ENCODE measurements at places on chromosomes 4 and X. TPM values are rescaled to one million over a fixed set of nuclear protein-coding genes. Genes with fewer than 3 reads are reported as not detected.
A peak's percentile ranks its signal among the peaks of the same experiment; 100 is the strongest.

DNA sequence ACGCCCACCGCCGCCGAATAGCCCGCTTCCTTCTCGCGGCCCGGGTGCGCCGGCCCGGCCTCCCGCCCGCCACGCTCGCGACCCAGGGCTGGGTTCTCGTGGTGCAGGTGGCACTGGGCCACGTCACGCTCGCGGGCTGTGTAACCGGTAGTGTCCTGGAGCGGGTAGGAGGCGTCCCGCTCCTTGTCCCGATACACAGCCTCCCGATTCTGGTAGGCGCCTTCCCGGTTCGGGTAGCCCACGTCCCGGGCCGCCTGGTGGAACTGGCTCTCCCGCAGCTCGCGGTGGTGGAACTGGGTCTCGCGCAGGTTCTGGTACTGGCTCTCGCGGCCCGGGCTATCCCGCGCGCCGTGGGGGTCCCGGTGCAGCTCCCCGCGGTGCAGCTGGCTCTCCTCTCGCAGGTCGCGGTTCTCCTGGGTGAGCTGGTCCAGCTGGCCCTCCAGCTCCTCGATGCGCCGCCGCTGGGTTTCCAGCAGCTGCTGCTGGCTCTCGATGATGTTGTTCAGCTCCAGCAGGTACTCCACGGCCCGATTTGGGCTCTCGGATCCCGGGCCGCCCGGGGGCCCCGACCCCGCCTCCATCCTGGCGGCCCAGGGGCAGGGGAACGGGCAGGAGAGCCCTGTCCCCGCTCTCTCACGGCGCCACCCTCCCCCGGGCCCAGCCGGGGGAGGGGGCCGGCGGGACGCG lies 39.3 kb upstream of the IQSEC2 start:
- peak; percentile 23 for DNase-seq

GRCh38 chr4:7842384-7843279 lies 97.0 kb downstream of the AFAP1 start:
- DNase-seq = peak; percentile 66

GRCh38 chr4:155529716-155530115 lies 136.9 kb upstream of the GUCY1A1 start:
- DNase-seq = no peak

- DNase-seq = no peak
Observed at GRCh38 chr4:18388039-18388438, 366.5 kb upstream of the LCORL start.

DNA sequence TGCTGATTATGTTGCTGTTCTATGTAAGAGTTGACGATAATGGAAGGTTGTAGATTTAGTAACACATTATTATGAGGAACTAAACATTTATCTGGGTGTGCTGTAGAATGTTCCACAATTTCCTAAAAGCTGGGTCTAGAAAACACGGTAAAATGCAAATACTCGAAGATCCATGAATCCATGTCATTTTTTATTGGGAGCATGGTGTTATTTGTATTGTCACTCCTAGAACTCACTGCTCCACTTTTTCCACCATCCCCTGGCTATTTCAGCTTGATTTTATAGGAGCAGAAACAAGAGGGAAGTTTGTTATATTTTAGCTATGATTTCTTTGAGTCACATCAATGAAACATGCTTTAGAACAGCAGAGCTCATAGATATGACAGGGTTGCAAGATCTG lies 155.0 kb upstream of the ANK2 start:
- no peak for DNase-seq

DNA sequence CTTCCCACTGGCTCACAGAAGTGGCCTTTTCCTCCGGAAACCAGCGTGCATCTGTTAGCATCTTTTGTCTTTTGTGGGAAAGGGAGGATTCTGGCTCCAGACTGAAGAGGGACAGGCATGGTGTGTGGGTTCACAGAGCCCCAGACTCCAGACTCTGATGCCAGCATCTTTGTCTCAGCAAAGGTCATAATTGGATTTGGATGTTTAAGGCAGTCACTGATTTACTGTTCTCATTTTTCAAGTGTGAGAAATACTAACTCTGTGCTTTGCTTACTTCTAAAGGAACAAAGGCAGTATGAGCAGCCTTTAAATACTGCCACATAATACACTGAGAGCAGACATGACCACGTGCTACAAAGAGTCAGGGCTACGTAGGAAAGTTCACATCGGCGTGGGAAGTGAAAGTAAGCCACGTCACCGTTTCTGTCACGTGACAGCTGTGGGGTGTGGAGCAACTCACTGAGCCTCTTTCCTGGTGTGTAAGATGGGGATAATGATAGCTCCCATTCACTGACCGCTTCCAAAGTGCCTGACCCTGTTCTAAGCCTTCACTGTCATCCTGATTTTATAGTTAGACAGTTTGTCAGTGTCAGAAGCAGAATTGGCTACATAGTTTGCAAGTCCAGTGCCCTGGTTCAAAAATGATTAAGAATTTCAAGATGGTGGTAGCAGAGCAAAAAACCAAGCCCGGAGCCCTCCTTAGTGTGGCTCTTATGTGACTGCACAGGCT lies 24.8 kb upstream of the TMSB4X start:
- peak; percentile 69 for DNase-seq

DNA sequence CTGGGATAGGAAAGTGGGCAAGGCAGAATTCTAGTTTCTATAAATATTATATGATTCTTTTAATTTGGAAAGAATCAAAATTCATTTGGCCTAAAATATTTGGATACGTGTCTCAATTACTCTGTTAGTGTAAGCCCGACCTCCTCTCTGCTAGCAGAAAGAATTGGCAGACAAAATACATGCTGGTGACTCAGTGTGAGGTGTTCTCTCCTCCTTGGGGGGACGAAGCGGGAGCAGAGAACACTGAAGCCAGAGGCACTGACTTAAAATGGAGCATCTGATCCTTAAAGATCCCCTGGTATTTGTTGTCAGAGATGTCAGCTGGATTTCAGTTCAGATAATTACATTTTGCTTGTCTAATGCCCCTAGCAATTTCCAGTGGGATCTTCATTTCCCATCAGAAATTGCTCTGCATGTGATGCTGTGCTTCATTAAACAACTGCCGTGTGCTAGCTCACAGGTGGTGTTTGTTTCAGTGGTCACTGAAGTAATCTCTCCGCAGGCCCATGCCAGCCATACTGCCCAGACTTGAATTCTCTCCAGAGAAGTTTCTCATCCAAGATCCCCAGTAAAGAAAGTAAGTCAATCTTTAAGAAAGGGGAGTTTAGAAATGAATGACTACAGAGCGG lies 188.7 kb upstream of the TLL1 start:
- no peak for DNase-seq

DNA sequence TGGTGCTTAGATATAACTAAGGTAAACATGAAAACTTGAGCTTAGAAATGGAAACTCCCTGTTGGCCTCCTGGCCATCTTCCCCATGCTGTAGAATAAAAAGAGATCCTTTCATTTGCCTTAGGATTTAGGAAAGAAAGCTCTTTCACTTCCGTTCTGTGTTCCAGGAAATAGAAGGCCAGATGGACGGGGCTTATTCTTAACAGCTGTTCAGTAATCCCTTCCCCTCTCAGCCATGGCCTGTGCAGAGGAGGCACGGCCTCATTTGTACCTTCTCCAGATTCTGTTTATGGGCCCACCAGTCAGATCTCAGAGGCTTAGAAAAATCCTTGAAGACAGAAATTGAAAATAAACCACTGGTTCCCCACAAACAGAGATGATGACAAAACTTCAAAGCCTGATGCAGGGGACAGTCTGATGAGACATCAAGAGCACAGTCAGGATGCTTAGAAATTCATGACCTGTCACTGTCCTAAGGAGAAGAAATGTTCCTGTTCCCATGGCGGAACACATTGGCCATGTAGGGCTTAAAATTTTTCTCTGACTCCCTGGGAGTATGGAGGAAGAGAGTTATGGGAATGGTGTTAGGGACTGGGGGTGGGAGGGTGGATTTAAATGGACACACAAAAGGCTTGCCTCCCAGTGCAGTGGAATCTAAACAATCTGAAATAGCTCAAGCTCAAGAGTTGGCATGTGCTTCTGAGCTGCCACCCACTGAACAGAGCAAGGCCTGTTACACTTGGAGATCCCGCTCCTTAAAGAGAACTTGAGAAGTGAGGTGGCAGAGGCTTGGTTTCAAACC lies 188.8 kb downstream of the SOWAHB start:
- no peak for DNase-seq

DNA sequence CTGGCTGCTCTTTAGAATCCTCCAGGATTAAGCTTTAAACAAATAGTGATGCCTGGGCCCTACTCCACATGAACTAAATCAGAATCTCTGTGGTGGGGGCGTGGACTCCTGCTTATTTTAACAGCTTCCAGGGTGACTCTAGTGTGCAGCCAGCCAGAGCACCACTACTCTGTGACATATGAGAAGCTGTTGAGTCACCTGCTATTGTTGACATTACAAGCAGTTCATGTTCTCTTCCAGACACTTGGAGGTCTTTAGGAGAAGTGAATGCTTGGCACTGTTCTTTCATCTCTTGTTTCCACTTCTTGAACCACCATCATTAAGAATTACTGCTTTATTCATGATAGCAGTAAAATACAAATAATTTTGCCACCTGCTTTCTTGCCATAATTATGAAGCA lies 426 bp upstream of the C4orf51 start:
- DNase-seq = peak; percentile 79

DNA sequence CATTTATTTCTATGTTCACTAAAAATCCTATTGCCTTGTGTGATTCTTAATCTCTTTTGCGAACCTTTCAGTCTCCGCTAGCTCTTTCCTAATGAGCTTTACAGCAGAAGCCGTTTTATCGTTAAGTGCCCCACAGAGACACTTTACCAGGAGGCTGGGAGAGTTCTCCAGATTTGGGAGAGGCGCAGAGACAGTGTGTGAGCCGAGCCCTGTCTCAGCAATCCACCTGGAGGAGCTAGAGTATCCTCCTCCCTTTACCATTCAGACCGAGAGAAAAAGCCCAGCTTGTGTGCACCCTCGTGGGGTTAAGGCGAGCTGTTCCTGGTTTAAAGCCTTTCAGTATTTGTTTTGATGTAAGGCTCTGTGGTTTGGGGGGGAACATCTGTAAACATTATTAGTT lies 54.9 kb upstream of the MTM1 start:
- no peak for DNase-seq

DNA sequence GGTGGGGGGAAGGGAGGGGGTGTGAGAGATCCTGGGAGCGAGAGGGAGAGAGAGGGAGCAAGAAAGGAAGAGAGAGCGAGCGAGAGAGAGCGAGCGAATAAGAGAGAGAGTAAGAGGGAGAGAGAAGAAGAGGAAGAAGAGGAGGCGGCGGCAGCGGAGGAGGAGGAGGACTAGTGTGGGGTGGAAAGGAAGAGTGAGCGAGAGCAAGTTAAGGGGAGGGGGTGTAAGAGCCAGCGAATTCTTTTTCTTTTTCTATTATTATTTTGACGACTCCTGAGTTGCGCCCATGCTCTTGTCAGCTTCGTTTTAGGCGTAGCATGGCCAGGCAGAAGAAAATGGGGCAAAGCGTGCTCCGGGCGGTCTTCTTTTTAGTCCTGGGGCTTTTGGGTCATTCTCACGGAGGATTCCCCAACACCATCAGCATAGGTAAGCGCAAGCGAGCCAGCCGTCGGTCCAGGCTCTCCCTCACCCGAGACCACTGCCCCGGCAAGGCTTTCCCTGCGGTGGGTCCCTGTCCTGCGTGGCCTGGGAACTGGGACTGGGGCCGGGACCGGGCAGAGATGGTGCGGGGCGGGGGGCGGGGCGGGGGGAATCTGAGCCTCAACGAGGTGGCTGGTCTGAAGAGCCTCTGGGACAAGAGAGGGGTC lies at the start of gene GRIA3:
Gene GRIA3, plus strand, starts transcription at position 60 of the 647 bp plus-strand sequence. Its CDS starts 258 bp downstream, at position 318.
- DNase-seq = no peak

- DNase-seq = no peak
Observed at GRCh38 chrX:49120091-49120490, 3.4 kb downstream of the GPKOW start.

DNA sequence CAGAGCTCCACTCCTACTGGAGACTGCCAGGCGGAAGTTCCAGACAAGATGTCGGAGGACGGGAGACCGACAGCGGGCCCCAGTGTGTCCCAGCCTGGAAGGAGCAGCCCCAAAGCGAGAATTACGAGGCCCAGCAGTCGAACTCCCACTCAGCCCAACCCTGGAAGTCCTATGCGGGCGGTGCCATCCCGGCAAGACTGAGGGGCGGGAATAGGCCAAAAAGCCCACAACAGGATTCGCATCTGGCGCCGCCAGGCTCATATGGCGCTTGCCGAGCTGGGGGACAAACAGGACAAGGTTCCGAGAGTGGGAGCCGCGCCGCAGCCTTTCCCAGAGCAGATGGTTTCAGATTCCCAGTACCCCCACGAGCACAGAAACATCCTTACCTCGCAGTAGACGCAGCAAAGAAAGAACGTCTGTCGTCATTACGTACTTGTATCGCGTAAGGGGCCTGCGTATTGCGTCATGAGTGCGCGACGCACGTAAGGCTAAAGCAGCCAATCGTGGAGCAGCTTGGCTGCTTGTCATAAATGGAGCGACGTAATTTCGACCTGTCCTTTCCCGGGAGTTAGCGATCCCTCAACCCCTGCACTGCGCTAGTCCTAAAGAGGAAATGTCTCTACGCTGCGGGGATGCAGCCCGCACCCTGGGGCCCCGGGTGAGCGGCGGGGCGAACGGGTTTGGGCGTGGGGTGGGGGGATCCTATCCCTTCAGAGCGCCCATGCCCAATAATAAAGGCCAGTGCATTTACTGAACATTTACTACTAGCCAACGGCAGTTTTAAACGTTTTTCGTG lies at the start of the genes LIAS and RPL9:
Gene LIAS, plus strand, starts transcription at position 552 of the 796 bp plus-strand sequence. Its CDS starts 62 bp downstream, at position 614.
Gene RPL9, minus strand, starts transcription at position 418 of the 796 bp plus-strand sequence. CDS start 483 bp downstream, outside the sequence.
- peak; percentile 98 for DNase-seq

DNA sequence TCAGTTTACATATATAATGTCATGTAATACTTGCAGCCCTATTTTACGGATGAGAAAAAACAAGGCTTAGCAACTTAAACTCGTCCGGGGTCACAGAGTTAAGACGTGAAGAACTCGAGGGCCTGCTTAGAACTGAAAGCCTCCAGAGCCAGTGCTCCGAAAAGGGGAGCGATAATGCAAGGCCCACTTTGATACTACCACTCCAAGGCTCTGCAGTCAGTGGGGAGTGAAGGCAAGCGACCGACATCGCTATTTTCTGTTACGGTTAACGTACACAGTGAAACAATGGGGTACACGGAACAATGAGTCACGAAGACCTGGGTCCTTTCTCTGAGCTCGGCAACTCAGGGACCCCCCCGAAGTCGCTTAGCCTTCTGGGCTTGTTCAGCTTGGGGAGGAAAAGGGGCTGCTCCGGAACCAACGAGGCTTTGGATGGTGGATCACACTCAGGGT lies 965 bp downstream of the PPA2 start:
- no peak for DNase-seq

The SSX2B gene
- total RNA-seq = not detected

The MAGEA2 gene
- not detected for total RNA-seq

The ACOT9 gene
- total RNA-seq = 58.9 TPM

The CSN1S1 gene
- total RNA-seq = not detected

The CENPVL2 gene
- not detected for total RNA-seq

The PCDH18 gene
- 3.0 TPM for total RNA-seq

The PRKG2 gene
- 0.28 TPM for total RNA-seq

The GLUD2 gene
- 0.28 TPM for total RNA-seq
